ENCODE measurements at places on chromosomes 4 and X. TPM values are rescaled to one million over a fixed set of nuclear protein-coding genes. Genes with fewer than 3 reads are reported as not detected.

- DNase-seq = no peak
These were observed 7.4 kb downstream of the ARHGAP10 start for GRCh38 chr4:147739239-147739823.

EDA2R gene
- 3.8 TPM for total RNA-seq

DNA sequence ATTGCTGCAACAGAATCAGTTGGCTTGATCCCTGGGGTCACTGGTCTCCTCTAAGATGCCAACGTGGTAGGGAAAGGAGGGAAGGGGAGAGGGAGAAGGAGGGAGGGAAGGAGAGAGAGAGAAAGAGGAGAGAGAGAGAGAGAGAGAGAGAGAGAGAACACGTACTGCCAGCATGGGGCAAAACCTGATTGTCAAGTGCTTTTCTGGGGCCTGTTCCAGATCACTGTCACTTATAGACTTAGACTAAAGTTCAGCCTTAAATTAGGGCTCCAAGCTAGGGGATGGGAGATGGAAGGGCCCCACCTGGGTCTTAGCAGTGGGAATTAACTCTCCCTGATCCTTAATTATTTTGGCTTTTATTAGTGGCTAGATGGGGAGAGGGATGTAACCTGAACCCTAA, 12.9 kb downstream of the SHROOM4 start:
- no peak for DNase-seq

DNA sequence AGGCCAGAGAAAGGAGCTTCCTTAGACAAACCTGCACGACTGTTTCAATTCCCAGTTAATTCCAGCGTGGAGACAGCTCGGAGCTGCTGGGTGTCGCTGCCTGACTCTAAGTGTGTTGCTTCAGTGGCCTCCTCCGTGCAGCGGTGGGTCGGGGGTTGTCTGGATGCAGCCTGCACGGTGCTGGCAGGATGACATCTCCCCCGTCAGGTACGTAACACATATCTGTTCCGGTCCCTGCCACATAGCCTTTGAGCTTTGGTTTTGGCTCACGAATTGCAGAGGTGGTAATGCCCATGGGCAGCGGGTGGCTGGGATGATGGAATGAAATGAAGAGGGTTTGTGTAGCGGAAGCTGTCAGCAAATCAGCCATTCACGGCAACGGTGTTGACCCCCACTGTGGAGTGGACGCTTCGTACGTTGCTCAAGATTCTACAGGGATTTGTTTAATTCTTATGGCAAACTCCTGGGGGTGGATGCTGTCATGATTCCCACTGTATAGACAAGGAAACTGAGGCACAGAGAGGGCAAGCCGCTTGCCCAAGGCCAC, 33.7 kb upstream of the HMX1 start:
- DNase-seq = no peak

AMELX gene
- total RNA-seq = not detected

DNA sequence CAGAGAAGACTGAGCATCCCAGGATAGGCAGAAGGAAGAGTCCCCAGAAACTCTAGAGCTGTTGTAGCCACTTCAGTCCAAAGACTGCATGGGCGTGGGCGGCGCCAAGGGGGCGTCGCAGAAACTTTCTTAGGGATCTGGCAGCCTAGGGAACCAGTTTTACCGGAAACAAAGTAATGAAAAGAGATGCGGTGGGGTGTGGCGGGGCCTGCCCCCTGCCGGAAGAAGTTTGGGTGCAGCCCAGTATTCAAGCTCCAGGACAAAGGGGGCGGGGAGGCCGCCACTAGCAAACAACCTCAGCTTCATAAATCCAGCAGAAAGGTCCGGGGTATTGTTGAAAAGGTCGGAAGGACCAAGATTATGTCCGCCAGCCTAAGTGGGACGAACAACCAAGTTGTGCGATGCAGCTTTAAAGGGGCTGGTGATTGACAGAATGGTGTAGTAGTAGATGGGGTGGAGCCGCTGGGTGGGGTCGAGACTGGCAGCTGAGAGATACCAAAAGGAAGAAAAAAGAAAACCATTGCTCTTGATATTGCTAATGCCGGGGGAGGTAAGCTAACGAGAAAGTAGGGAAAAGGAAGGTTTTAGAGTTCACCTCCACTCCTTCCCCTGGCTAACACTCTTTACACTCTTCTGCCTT, 190.5 kb downstream of the RRAGB start:
- DNase-seq = no peak

RHOH gene
- not detected for total RNA-seq
